ENCODE measurements at places on chromosomes 4 and X.

DNA sequence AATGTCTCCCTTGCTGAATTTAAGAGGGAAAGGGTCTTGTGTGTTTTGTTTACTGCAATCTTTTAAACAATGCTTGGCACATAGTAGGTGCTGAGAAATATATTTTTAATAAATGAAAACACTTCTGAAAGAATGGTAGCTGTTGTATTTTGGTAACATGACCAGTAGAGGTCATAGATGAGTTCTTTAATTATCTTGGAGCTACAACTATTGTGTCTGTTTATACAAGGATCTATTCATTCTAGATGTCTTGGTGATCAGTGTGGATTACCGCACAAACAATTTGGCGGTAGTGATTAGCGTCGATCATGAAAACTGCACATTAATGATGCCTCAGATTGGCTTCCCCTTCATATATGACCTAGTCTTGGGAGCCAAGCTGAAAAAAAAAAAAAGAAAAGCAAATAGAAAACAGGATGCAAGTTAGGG is 21.4 kb upstream of the SCRG1 start:
- no peak for DNase-seq

DNA sequence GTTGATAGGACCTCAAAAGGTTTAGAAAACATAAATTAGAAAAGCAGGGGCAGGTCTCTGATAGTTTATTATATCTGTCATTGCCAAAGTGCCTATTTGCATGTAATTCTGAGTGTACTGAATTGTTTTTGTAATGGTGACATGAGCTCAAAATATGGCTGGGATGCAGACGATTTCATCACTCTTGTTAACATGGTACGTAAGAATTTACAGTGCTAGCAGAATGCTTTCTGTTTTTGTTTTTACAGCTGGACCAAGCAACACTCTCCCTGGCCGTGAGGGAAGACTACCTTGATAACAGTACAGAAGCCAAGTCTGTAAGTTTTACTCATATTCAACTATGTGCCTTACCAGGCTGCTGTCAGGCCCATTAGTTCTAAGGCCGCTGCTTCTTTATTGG is 58.1 kb downstream of the PHEX start:
- no peak for DNase-seq

DNA sequence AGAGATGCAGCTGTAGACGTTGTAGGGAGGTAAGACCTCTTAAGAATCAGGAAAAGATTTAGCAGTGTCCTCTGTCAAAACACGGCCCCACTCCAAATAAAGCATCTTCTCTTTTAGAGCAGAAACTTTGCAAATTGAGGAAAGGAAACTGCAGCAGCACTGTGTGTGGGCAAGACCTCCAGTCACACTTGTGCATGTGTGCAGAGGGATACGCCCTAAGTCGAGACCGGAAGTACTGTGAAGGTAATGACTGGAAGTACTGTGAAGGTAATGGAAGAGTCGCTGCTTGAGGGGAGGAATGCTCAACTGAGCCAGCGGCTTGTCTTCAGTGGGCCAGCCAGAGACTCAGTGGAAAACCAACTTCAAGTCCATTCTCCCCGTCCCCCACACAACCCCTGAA is 46.5 kb downstream of the EGF start:
- DNase-seq = no peak

GRCh38 chr4:70544279-70544868 is 26.0 kb downstream of the AMTN start:
- DNase-seq = no peak

- no peak for DNase-seq
Measured at GRCh38 chr4:176123710-176124407, 58.2 kb downstream of the WDR17 start.

- no peak for DNase-seq
Measured at GRCh38 chr4:71382125-71382899, 43.5 kb downstream of the SLC4A4 start.

DNA sequence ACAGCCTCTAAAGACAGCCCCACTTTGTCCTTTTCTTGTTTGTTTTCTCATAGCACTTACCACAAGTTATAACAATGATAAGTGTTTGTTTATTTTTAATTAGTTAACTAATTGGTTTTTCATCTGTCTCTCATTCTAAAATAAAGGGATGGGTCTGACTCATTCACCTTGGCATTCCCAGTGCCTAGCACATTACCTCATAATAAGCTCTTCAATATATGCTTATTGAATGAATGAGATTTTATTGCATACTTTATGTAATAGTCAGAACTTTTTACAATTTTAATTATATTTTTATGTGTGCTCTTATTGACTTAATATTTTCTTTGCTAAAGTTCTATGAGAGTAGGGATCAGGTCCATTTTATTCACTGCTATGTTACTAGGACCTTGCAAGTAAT is 22.8 kb upstream of the PRKG2 start:
- DNase-seq = no peak

Measured in T-helper 22 cell (primary cell).